Iris pigment epithelial cell (primary cell): ENCODE measurements at places on chromosomes 4 and X.

DNA sequence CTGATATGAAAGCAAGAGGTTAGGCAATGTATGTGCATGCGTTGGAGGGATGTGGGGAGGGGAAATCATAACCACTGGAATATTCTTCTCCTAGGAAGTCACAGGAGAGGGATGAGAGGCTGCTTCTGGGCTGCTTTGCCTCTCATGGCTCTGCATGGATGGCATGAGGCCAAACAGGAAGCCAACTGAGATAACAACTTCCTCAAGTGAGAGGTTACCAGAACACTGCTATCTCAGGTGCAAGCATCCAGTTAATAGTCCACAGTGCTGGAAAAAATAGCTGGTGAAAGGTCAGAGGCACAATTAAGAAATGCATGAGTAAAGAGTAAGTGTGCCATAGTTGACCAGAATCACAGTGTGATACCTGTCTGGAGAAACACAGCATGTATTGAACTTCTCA is 113.3 kb downstream of the ELOVL6 start:
- DNase-seq, result peak; percentile 52

DNA sequence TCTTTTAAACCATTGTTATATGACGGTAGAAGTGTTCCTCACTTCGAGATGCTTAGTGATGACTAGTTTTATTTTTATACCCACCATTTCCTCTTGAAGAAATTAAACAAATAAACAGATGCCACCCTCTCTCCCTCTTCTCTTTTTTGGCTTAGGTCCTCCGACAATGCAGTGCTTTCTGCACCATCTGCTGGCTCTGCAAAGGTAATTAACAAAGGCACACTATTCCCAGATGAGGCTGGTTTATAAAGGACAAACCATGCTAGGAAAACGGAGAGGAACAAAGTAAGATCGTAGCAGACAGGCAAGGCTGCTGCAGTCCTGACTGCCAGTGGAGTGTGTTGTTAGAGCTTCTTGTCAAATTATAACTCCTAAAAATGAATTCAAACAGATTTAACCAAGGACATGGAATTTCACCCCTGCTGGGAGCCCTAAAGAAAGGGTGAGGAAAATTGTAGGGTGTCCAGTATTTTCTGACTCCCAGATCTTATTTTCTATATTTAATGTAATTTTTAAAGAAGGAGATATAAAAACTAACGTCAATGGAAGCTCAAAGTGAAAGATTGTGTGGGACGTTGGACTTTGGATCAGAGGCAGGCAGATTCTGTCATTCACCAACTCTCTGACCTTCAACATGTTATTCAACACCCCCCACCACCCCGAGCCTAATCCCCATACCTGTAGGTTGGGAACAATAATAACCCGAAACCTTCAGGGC is 142.1 kb downstream of the CPEB2 start:
- DNase-seq, result no peak

DNA sequence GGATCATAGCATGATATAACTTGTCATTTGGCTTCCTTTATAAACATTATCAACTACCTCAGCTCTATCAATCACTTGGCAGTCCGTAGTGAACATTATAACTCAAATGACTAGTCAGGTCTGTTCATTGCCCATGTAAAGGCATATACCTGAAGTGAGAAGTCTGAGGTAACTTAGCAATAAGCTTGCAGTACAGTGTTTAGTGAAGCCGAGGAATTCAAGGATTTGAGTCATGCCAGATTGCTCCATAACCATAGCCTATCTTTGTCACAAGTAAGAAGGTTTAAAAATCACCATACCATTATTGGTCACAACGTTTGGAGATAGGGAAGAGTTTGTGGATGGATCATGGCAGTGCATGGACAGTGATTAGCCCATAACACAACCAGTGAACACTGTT is 41.6 kb downstream of the AR start:
- peak; percentile 56 for DNase-seq

DNA sequence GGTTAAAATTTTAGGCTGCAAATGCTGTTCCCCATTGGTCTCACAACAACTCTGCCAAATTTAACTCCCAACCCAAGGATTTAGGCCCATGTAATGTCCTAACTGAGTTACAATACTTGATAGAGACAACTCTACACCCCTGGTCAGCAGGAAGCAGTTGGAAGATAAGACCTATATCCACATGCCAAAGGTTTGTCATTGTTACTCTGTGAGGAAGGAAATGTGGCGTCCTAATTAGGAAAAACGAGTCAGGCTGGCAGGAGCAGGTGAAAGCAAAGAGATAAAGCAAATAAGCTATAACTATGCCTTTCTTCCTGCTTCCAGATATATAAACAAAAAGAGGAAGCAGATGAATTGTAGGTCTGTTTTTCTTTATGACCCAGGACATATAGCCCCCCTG is 69.1 kb downstream of the SPIN4 start:
- DNase-seq, result no peak
